Stomach (tissue), 19 donors: ENCODE measurements at places on chromosomes 2 and 18. TPM values are rescaled to one million over a fixed set of nuclear protein-coding genes. Genes with fewer than 3 reads are reported as not detected.

EN1 gene
- total RNA-seq, result not detected

IMPA2 gene
- 75.2 TPM for total RNA-seq

EFEMP1 gene
- total RNA-seq, result 34.9 TPM

TMEM169 gene
- total RNA-seq, result 2.8 TPM

CNGA3 gene
- total RNA-seq, result 1.1 TPM

GALR1 gene
- 0.55 TPM for total RNA-seq

DUSP19 gene
- 5.3 TPM for total RNA-seq

TRIM54 gene
- 0.87 TPM for total RNA-seq
